ENCODE measurements at places on chromosomes 13 and 19.

- DNase-seq = no peak
These were observed 52.6 kb upstream of the F7 start for GRCh38 chr13:113052971-113053370.

GRCh38 chr13:102903659-102904407 is 58.0 kb downstream of the ERCC5 start:
- DNase-seq = no peak

DNA sequence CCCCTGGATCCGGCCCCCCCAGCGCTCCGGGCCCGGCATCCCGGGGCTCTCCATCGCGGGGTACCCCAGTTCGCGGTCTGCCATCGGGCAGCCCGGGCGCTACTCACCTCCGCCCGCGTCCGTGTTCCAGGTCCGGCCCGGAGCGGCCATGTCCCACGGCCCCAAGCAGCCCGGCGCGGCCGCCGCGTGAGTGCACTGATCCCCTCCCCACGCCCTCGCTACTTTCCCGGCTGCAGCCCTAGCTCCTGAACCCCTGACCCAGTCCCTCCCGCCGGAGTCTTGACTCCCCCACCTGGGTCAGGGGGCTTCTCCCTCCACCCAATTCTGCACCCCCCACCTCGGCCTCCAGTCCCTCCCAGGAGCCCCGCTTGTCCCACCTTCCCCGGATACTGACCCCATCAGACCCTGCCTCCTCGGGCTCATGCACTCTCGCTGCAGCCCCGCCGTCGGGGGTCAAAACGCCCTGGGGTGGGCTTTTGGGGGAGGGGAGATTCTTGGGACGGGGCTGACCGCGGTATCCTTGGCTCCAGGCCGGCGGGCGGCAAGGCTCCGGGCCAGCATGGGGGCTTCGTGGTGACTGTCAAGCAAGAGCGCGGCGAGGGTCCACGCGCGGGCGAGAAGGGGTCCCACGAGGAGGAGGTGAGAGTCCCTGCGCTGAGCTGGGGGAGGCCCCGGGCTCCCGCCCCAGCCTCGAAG is 566 bp downstream of the HMG20B start:
- DNase-seq = no peak

GRCh38 chr13:102606537-102607309 is 9.9 kb downstream of the TPP2 start:
- DNase-seq = no peak

DNA sequence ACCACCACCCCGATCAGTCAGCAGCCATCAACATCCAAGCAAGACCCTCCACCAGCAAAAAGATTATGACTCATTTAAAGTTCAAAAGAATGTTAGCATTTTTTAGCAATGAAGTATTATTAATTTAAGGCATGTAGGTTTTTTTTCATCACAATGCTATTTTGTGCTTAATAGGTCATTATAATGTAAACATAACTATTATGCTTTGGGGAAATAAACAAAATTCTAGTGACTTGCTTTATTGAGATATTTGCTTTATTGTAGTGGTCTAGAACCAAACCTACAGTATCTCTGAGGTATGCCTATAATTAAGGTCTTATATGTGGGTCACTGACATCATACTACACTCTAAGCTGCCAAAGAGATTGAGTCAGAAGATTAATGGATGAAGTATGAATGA is 20.0 kb downstream of the KLF12 start:
- DNase-seq = no peak

GRCh38 chr19:51246164-51246552 is 4.7 kb upstream of the SIGLECL1 start:
- DNase-seq = no peak

DNA sequence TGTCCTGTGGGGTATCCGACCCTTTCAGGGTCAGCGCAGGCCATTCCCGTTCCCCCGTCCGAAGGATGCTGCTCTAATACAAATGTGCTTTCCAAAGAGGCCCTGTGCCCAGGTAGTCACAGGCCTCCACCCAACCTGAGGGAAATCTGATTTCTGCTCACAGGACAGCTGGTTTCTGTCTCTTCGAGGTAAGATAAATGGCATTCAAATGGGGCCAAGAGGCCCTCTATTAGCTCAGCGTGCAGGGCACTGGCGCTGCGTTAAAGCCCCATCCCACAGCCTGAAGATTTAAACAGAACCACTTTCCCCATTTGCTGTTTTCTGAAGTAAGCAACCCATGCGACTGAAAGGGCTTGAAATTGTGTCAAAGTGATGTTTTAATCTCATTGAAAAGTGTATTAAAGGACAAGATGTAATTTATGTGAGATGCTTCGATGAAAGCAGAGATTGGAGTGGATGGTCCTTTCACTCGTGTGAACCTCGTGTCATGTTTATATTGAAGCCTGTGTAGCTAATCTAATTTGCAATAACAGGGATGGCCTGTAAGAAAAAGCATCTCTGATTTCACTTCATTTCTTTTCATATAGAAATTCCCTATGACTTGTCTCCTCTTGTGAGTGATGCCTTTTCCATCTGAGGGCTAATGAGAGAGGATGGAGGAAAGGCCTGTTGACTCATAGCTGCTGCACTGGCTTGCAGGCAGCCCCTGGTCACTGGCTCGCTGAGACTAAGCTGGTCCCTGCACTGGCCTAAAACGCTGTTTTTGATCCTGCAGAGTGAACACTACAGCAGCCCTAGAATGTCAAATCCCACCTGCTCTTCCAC is 7.3 kb upstream of the SOX1 start:
- DNase-seq = no peak

DNA sequence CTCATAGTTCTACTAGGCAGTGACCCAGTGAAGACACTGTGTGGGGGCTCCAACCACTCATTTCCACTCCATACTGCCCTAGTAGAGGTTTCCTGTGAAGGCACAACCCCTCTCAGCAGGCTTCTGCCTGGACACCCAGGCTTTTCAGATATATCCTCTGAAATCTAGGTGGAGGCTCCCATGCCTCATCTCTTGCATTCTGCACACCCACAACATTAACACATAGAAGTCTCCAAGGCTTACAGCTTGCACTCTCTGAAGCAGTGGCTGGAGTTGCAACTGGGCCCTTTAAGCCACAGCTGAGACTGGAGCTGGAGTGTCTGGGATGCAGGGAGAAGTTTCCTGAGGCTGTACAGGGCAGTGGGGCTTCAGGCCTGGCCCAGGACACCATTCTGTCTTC is 347.7 kb upstream of the SPRY2 start:
- no peak for DNase-seq

DNA sequence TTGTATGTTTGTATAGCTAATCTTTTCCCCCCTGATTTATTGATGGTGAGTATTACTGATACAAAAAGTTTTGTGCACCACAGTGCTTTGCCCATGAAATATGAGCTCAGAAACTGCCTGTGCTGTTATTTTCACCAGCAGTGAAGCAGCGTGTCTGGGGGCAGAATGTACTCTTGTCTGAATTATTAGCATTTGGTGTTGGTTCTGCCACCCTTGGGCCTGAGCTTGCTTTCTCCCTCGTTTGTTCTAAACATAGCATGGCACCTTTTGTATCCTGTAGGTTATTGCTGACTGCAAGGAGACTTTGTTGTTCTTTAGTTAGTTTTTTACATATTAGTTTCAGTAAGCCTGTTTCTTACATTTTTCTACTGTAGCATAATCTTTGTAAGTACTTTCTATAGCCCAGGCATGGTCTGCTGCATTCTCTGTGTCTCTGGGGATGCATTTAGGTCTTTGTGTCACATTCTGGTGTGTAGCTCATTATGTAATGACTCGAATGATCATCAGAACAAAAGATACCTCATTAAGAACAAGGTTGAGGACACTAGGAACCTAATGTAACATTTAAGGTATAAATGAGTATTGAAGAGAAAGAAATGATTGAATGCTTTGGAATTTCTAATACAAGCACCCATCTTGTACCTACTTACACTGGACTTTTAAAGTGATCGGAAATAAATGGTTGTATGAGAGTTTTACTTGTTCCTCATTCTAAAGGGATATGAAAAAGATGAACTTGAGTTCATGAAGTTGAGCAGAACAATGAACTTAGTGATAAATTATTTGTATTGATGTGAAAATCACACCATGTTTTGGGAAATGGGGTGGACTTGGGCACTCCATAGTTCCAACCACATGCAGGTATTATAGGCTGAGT is 50.3 kb upstream of the GPI start:
- no peak for DNase-seq

- DNase-seq = no peak
These were observed 99.7 kb downstream of the STARD13 start for GRCh38 chr13:33185853-33186252.

GRCh38 chr13:95503662-95504061 is 48.9 kb upstream of the CLDN10 start:
- DNase-seq = no peak

GRCh38 chr13:22081430-22081829 is 410.6 kb downstream of the FGF9 start:
- DNase-seq = no peak

DNA sequence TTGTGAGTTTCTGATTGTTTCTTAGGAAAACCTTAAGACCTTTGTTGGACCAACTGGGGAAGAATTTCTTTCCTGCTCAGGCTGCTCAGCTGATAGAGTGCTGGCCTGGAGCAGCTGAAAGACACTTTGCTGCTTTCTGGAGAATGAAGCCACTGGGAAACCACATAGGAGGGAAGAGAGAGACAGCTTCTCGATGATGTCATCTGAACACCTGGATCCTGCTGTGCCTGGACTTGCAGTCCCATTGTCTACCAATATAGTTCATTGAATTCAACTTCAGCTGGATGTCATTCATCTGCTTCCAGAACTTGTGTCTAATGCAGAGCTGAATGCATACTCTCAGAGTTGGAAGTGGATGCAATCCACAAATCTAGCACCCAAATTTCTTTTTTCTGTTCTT is 34.3 kb upstream of the TSHZ3 start:
- no peak for DNase-seq

GRCh38 chr19:23365222-23365621 is 30.0 kb downstream of the ZNF91 start:
- no peak for DNase-seq

- DNase-seq = no peak
These were observed 90.2 kb downstream of the RAB20 start for GRCh38 chr13:110471156-110471832.

- no peak for DNase-seq
These were observed 181.5 kb downstream of the TSHZ3 start for GRCh38 chr19:31167690-31168089.

DNA sequence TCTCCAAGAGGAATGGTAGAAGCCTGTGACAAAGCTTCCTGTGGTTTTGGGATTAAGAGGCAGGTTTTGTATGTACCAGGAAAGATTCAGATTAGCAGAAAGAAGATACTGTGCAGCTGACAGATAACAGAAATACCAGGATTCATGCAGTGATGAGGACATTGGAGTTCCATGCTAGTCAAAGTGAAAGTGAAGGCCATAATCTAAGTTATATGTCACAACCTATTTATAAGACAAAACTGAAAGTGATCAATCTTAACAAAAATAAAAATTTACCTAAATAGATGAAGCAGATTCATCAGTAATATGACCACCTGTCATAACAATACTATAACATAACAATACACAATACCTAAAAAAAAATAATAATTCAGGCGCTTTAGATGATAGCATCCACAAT is 1305.2 kb upstream of the PCDH9 start:
- no peak for DNase-seq
